Effector memory CD8-positive, alpha-beta T cell (primary cell): ENCODE measurements at places on chromosomes 3 and 15.

DNA sequence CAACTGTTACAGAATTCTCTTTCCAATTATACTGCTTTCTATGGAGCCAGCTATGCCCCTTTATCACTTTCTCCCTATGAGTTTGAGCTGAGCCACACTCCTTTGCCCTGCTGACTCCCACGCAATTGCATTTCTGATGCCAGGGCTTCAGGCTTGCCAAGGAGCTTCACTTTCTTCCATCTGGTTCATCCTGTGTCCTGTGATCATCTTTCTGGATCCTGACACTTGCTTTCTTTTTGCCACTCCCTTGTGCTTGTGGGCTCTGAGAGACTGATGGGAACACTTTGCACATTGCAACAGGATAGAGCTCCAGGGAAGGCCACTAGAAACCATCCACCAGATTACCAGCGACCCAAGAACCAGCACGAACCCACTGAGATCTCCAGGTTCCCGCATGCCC is 77.0 kb upstream of the SEC13 start:
- DNase-seq: no peak

DNA sequence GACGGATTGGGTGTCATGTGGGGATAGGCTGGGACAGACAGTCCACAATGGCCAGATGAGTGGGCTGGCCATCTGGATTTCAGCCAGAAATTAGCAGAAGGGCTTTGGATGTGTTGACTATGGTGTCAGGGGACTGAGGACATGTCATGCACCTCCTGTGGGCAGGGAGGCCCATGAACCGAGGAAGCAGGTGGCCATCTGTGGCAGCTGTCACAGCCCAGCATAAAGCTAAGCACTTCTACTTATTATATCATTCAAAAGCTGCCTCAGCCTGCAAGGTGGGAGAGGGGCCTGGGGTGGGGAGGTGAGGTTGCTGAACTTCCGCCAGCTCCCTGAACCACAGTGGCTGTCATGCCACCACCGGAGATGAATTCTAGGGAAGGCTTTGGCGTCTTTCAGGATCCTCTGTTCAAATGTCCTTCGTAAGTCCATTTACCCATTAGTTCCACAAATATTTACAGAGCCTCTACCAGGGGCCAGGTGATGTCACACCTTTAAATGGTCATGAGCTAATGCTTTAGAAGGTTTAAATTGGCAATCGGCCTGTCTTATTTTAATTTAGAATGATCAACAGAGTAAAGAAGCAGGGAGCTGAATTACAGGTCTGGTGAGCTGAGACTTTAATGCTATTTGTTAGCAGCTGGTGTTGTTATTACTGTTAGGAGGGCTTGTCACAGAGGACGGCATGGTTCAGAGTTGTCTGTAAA is 23.6 kb upstream of the CAV3 start:
- DNase-seq: no peak

- DNase-seq: no peak
Measured at GRCh38 chr3:169825316-169825715, 12.6 kb upstream of the LRRC34 start.

DNA sequence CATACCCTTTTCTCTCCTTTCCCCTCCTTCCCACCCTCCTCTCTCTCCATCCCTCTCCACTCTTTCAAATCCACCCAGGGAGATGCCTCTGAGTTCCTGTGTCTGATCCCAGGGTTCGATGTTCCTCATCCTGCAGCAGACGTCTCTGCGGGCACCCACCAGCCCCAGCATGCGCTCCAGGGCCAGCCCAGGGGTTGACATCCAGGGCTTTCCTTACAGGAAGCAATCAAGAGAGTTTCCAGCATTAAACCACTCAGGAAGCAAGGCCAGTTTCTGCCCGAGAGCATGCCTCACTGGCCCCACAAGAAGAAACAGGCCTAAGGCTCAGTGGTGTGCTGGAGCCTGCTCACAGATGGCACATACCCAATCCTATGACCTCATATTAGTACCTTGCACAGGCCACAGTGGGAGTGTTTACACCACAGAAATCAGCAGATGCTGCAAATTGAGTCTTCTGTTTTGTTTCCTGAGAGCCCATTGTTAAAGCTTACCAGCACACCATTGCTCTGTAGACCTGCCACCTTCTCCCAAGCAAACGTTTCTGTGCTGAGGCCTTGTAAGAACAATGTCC is 13.2 kb downstream of the SLC6A1 start:
- no peak for DNase-seq

GRCh38 chr15:49247556-49248110 is 77.6 kb downstream of the GALK2 start:
- no peak for DNase-seq

DNA sequence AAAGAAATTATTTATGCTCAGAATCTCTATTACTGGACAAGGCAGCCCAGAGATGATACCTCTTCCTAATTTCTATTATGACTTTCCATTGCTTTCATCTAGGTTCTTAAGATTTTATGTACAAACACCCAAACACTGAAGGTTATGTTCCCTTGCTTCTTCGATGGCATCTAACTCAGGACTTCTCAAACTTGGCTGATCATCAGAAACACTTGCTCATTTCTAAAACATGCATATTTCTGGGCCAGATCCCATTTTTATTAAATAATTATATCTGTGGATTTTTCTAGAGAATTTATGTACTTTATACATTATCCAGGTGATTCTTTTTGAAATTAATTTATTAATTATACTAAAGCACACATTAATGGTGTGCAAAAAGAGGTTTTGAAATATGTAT is 482.4 kb upstream of the NR2F2 start:
- DNase-seq: no peak

DNA sequence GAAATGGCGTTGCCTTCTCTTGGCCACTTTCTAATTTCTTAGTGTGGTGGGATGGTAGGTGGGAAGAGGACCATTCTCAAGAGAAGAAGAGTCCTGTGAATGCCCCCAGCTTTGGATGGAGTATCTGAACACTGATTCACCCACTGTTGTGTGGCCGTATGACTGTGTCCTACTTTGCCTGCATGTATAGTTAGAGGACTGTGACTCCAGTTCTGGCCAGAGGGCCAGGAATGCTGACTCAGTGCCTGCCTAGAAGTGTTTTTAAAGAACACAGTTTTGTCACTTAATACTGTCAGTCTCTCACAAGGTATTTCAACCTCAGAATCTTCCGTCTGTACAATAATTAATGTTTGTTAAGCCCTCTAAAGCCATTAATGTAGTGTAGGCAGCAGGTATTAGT is 2.1 kb downstream of the SEC61A1 start:
- DNase-seq: no peak

GRCh38 chr3:40690749-40691451 is 166.1 kb downstream of the ZNF621 start:
- DNase-seq: no peak

GRCh38 chr15:78382114-78382880 is 42.1 kb downstream of the CRABP1 start:
- DNase-seq: no peak
